HFFc6 (cell line): ENCODE measurements at places on chromosomes 4 and X. TPM values are rescaled to one million over a fixed set of nuclear protein-coding genes. Genes with fewer than 3 reads are reported as not detected.

GRCh38 chr4:78369679-78370078, 181.9 kb upstream of the ANXA3 start:
- no peak for DNase-seq

GRCh38 chrX:17559728-17560379, 177.4 kb upstream of the SCML1 start:
- peak; percentile 78 for DNase-seq

The CXXC4 gene
- not detected in 3 replicates for total RNA-seq

GRCh38 chr4:40258627-40259026, 61.8 kb downstream of the RHOH start:
- DNase-seq: no peak

DNA sequence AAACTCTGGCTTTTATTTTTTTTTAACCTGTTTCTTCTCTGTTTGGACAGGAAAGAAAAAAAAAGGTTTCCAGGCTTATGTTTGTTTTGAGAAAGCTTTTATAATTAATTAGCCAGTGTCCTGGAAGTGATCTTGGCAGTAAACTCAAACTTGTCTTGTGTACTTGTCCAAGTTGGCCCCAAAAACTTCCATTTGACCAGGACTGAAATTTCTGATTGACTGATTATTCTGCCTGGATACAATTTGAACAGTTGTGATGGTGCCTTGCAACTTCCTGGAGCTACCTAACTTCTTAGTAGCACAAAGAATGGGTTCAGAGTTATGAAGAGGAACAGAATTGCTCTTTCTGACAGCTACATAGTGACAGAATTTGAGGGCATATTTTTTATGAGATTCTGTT, 62.0 kb downstream of the SLC4A4 start:
- no peak for DNase-seq

GRCh38 chrX:47030339-47030738, 47.9 kb upstream of the RGN start:
- DNase-seq: peak; percentile 47

- DNase-seq: no peak
Observed at GRCh38 chr4:161206528-161207080, 957.2 kb downstream of the FSTL5 start.

DNA sequence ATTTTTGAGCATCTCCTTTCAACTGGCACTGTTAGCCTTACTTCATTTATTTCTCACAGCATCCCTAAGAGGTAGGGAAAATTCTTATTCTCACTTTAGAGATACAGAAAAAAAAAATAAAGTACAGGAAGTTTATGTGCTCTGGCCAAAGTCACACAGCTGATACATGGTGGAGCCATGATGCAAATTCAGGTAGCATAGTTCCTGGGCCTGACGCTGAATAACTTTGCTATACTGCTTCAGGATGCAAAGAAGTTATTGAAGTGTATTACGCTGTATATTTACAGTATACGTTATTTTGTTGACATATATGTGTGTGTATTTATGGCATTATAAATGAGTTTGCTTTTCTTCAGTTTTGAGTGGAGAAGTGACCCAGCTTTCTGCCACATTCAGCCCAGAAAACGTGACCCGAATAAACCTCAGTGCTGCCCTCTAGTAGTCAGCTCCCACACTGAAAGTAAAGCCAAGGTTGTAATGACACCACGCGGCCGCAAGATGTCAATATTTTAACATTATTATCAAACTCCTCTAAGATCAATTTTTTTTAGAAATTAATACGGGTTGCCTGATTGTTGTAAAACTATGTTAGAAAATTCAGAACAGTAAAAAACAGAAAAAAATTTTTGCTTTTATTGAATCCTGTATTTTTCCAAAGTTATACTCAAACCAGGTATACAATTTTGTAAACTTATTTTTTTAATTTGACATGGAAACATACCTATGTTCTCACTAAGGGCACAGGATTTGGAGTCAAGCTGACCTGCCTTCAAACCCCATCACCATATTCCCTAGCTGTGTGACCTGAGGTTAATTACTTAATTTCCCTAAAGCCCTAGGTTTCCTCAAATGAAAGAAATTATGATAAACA, 3.8 kb upstream of the GUCY2F start:
- peak; percentile 48 for DNase-seq

DNA sequence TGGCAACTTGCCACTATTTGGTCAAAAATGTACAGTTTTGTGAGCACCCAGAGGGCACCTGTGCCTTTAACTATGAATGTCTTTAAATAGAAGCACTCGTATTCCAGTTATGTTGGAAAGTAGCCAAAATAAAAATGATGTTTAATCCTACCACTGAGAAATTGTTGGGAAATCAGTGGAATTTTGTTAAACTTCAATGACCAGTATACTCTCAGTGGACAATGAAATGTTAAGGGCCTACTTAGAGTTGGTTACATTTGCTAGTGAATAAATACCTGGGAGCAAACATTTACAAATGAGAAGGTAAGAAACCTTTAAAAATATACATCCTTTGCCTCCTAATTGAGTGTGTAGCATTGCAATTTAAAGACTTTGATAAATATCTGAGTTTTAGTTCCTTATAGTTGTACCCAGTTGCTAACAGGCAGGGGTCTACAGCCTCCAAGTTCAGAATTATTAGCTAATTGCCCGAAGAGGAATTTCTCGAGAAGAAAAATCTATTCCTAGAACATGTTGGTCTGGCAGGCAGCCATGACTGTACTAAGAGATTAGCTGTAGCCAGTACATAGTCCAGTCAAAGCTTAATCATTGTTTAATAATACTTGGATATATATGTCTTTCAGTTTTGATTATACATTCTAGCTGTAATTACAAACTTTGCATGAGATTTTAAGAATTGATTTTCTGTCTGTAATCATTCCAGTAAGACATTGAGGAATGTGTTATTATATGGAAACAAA, 93.2 kb downstream of the IL1RAPL2 start:
- no peak for DNase-seq

The TEX28 gene
- not detected in 3 replicates for total RNA-seq

DNA sequence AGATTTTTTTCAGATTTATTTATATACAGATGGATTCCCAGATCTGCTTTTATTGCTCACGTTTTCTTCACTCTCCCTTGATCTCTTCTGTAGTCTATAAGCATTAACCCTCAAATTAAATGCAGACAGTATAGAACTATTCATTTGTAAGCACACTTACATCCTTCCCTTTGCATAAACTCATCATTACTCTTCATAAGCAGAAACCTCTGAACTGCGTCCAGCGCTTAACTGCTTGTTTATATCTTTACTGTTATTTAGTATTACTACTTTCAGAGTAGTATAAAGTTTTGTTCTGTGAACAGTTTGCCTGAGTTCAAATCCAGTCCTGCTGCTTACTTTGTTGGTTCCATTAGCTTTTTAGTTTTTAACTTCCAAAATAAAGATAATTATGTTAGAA, 132.9 kb downstream of the STIM2 start:
- no peak for DNase-seq

DNA sequence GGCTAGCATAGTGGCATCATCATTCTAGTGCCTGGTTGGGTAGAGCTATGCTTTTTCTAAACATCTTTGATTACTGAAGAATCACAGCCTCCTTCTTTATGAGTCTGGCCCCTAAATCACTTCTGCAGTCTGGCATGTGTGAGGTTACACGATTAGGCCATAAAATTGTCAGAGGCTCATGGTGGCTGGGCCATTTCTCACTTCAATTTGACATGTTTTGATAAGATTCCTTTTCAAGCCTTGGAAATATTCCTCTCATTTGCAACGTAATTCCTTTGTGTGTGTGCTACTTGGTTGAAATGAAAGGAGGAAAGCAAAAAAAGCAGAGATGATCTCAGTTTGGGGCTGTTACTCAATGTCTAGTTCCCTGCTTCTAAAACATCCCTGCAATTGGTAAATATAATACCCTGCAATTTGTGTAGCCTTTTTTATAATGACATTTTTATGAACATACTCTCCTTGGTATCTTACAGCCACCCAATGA, 6.2 kb downstream of the CCKAR start:
- no peak for DNase-seq

DNA sequence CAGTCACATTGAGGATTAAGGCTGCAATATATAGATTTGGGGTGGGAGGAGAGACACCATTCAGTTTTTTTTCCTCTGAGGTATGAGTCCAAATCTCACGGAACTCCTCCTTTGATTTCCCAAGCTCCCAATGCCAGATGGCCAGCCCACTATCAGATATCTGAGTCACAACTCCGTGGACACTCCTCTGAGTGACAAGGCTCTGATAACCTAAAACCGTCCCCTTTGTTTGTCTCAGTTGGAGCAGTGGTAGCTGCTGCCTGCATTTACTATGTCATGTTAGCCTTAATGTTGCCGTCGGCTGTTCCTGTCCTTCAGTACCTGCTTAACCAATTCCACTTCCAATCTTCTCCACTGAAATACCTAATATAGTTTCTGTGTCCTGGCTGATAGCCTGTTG, 107.3 kb downstream of the DTHD1 start:
- no peak for DNase-seq

The GPR173 gene
- total RNA-seq: 1.6 and 2.1 TPM in 2 replicates

DNA sequence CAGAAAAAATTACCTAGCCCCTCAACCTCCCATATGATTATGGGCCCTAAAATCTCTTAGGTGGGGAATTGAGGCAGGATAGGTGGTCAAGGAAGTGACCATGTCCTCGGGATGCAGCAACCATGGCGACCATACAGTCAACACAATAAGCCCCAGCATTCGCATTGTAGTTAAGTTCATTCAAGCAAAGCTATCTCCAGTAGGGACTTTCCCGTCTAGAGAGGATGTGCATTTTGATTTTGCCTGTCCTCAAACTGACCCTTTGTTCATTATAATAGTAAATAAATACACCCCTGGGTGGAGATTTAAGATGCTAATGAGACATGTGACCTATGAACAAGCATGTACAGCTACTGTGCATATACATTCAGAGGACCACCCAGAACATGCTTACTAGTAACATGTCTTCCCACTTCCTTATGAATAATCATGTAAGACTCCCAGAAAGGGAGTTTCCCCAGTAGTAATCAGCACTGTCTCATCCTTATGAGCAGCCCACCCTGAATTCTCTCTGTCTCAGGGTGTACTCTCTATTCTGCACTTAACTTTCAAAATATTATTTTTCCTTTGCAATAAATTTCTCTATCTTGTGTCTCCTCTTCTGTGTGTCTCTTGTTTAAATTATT, 74.3 kb downstream of the NUDT11 start:
- DNase-seq: no peak

DNA sequence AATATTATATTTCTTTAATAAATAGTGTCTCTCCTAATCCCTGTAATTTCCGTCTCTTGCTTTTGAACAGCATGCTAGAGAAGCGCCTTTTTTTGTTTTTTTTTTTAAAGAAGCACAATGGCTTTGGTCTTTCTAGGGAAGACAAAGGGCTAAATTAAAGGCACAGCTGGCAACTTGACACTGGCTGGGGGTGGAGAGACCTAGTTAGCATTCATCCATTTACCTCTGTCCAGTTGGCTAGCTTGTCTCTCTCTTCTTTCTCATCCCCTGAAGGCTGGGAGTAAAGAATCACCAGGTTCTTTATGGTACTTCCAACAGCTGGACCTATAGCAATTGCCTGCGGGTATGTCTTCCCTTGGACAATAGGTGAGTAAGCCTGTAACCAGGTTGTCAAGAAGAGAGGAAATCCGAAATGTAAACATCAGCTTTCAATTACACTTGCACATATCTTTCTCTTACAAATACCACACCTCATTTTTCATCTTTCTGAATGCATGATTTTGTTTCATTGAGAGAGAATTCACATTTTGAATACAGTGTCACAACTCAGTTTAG, 178.4 kb upstream of the GPR101 start:
- DNase-seq: no peak

DNA sequence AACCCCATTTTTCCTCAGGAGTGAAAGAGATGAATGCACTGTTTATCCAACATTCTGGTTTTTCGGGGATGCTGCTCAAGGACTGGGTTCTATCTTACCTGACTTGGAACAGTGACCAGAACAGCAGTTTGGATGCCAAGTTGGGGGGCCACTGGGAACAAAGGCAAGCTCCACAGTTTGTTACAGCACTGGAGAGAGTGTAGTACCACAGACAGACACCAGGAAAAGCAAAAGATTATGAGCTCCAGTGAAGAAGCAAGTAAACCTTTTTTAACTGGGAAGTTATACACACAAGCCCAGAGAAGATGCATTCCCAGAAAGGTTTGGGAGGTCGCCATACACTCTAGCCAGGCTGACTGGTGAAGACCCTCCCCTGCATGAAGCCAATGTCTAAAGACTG, 13.6 kb downstream of the C4orf36 start:
- no peak for DNase-seq

- no peak for DNase-seq
Observed at GRCh38 chr4:26217961-26218676, 102.7 kb upstream of the RBPJ start.

GRCh38 chr4:104967034-104967401, 179.7 kb upstream of the TET2 start:
- DNase-seq: no peak

DNA sequence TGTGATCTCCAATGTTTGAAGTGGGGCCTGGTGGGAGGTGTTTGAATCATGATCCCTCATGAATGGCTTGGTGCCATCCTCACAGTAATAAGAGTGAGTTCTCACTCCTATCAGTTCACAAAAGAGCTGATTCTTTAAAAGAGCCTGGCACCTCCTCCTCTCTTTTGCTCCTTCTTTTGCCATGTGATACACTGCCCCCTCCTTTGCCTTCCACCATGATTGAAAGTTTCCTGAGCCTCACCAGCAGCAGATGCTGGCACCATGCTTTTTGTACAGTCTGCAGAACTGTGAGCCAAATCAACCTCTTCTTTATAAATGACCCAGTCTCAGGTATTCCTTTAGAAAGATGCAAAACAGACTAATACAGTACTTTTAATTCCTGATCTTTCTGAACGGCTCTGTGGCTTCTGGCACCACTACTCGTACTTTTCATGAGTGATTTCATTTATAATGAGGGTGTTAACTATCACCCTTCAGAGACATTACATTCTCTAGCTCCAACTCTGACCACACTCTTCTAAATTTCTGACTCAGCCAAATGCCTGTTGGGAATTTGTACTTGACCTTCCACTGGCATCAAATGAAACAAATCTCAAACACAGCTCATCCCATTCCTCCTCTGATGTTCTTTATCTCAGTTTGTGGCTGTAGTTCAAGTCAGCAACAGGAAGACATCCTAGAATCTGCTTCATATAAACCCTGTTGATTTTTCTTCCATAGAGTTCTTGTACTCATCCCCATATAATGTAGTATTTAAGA, 4.2 kb downstream of the UFSP2 start:
- peak; percentile 53 for DNase-seq

GRCh38 chr4:112451831-112452230, 64.1 kb downstream of the NEUROG2 start:
- no peak for DNase-seq

DNA sequence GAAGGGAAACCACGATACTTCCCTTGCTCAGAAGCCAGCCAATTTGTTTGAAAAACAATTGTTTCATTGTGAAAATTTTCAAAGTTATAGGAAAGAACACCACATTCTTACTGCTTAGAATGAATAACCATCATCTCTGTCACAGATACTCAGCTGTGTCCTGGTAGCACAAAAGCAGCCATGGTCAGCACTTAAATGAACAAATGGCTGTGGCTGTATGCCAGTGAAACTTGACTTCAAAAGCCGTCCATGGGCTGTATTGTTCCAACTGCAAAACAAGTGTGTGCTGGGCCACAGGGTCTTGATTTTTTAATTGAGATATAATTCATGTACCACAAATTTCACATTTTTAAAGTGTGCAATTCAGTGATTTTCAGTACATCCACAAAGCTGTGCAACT, 19.6 kb downstream of the NSDHL start:
- DNase-seq: no peak

The FGF13 gene
- not detected in 3 replicates for total RNA-seq

The SLC38A5 gene
- total RNA-seq: 0.40 to 0.99 TPM in 2 of 3 replicates, not detected in the other

GRCh38 chr4:26900765-26901164, 40.1 kb downstream of the STIM2 start:
- DNase-seq: no peak

The GBA3 gene
- total RNA-seq: not detected in 3 replicates
